ENCODE measurements at places on chromosomes 7 and 10.

- DNase-seq, result no peak
These were observed 192.3 kb downstream of the EVX1 start for GRCh38 chr7:27434756-27435400.

GRCh38 chr10:75586814-75587213, 155.4 kb downstream of the LRMDA start:
- no peak for DNase-seq

DNA sequence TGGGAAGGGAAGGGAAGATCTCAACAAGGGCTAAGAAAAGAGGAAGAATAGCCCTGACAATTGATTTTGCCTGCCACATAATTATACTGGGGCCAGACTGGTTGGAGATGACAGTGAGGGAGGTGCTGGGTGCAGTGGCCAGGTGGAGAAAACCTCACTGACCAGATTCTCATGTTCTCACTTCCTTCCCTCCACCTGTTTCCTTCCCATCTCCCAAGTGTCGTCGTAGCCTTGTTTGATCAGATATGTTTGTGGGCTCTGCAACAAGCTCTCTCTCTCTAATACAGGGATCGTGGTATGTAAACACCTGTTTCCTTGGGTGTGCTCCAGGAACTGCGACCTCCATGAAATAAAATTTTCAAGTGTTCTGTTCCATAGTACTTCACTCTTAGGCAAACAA, 60.2 kb downstream of the VCL start:
- DNase-seq, result no peak

GRCh38 chr7:50418086-50418515, 32.0 kb downstream of the FIGNL1 start:
- DNase-seq, result peak; percentile 51

DNA sequence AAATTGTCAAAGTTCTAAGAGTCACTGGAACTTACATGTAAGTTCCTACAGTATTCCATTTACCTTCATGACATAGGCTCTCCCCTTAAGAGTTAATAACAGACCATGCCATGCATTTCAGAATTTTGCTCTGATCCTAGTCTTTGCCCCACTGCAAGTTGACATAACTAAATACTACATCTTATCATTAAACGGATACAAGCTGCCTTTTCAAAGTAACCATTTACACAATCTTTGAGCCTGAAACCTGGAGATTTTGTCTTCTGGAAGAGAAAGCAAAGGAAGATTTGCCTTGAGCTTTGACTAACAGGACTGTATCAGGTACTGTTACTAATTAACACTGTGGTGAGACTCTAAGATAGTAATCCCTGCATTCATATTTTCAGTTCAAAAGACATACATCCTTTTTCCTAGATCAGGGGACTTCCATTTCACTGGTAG, 9.3 kb upstream of the AKR1D1 start:
- no peak for DNase-seq

- no peak for DNase-seq
These were observed 24.7 kb upstream of the TFAM start for GRCh38 chr10:58360412-58361004.

DNA sequence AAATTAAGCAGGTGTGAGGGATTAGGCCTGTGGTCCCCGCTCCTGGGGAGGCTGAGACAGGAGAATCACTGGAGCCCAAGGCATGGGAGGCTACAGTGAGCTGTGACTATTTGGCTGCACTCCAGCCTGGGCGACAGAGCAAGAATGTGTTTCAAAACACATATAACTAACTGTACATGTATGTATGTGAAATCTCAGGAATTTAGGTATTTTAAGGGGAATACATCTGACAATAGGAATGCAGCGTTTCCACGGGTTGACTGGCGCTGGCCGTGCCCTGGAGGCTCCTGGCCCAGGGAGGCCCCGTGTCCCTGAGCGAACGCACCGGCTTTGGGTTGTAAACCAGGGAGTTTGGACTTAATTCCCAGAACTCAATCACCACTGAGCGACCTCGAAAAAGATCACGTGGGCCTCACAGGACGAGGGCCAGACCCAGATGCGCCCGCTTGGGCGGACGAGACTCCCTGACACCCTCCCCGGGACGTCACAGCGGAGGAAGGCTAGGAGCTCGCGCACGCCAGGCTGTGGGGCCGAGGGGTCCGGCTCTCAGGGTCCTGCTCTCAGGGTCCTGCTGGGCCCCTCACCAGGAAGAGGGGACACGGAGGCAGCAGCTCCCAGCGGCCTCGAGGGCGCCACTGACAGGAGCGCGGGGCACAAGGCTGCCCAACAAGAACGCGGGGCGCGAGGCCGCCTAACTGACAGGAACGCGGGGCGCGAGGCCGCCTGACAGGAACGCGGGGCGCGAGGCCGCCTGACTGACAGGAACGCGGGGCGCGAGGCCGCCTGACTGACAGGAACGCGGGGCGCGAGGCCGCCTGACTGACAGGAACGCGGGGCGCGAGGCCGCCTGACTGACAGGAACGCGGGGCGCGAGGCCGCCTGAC, 18.4 kb downstream of the PTPRN2 start:
- DNase-seq, result no peak

DNA sequence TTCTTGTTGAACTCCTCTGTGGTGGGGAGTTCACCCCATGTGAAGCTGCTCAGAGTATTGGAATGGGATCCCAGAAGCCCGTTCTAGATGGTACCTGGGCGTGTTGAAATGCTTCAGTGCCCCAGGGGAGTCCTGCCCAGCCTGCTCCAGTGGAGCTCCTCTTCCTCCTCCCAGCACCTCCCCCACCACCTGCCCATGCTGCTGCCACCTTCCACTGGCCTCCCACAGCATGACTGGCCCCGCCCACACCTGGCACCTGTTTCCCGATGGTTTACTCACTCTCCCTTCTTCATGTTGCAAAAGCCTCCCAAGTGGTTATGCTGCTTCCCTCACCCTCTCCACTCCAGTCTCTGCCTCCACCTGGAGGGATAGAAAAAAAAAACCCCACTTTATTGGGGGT, 32.2 kb upstream of the PCBD1 start:
- no peak for DNase-seq

GRCh38 chr10:4623200-4623599, 202.8 kb upstream of the AKR1E2 start:
- no peak for DNase-seq

- DNase-seq, result no peak
These were observed 119.7 kb upstream of the PPP2R2D start for GRCh38 chr10:131781076-131781475.

- DNase-seq, result no peak
These were observed 229.7 kb upstream of the PITRM1 start for GRCh38 chr10:3402187-3402751.

DNA sequence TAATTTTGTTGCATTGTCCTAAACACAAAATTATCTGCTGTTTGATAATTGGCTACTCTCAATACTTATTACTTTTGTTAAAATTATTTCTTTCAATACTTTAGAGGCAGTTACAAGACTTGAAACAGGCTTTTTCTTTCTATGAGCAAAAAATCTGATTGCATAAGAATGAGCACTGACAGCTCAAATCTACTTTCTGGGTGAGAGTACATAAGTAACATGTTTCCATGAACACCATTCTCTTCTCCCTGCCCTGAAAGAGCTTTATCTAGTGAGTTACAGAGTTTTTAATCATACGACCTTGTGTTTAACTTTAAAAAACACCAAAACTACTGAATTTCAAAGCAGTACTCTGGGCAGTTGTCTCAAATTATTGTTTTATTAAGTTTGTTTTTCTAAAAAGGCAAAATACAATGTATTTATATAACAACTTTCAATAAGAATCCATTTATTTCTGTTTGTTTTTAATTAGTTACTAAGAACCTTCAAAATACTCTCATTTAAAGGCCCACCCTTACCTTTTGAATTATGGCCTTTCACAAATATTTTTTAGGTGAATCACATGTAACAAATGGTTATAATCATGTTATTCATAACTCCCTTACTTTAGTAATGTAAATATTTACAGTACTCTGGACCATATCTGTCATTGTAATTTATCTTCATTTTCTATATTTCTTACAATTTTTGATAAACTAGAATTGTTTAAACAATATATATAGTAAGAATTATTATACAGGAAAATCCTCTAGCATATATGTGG, 23.0 kb upstream of the TFAM start:
- DNase-seq, result no peak

- DNase-seq, result no peak
These were observed 15.9 kb downstream of the TDRD1 start for GRCh38 chr10:114195079-114195478.

DNA sequence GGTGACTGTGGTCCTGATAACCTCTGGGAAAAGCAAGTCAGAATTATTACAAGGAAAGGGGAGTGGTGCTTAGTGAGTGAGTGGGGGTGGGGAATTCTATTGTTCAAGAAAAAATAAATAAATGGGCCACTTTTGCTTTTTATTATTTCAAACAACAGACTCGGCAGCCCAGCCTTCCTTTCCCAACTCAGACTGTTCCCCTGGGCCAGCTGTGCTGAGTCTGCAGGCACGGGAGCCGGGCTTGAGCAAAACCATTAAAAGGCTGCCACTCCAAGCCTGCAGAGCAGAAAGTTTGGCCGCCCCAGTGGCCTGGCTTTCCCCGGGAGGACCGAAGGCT, 90.0 kb downstream of the PLXNA4 start:
- no peak for DNase-seq

DNA sequence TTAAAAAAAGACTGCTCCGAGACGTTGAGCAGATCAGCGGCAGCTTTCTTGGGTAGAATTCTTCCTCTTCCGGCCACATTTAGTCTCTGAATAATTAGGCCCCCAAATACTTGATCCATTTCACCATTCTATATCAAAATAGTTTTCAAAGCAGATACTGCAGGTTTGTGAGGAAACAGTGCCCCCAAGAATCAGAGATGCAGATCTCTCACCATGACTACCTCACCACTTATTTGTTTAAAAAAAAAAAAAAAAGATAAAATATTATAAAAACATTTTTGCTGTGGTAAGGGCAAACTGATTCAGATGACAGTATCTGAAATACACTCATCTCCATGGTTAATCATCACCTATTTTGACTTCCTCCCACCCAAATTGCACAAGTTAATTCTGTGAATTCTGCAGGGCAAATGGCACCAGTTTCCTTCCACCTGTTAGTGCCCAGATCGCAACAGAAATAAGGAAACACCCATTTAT, 210.4 kb downstream of the FAM107B start:
- DNase-seq, result no peak

DNA sequence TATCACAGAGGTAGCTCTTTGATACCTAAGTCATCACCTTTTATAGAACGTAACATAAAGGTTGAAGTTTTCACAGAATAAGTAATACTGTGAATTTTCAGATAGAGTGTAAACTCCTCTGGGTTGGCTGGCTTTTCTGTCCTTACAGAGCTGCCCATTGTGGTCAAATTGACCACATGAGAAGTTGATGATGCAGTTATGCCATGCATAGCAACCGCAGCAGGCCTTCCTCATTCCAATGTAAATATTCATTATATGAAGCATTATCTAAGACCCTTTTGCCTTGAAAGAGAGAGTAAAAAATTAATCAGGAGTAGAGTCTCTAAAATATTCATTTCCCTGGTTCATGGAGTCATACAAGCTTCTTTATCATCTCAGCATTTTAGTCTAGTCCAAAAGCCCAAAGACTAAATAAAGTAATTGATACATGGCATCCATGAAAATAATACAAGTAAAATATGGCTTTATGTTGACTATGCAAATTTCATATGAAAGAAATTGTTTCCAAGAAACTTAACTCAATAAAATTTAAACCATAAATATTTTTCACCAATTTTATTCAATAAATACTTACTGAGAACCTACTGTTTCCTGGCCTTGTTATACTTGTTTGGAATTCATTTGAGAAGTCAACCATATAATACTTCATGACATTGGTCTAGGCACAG, 516.4 kb downstream of the PCDH15 start:
- DNase-seq, result no peak

- DNase-seq, result no peak
These were observed 17.9 kb downstream of the ZNF488 start for GRCh38 chr10:47366181-47366631.

DNA sequence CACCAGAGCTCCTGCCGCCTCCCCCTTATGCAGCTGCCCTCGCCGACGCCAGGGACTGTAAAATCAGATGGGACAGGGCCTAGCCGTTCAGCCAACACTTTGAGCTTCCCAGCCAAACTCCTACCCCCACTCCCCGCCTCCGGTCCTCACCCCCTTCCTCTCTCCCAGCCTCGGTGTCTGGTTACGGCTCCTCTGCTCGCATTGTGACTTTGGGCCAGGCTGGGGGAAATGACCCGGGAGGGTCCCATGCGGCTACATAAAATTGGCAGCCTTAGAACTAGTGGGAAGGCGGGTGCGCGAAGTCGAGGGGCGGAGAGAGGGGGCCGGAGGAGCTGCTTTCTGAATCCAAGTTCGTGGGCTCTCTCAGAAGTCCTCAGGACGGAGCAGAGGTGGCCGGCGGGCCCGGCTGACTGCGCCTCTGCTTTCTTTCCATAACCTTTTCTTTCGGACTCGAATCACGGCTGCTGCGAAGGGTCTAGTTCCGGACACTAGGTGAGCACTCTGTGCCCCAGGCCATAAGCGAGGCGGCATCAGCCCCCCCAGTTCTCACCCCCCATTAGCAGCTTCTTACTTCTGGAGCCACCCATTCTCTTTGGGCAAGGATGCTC, at the start of gene KAZALD1:
Gene KAZALD1 (plus strand): TSS at position 366 of the 608 bp plus-strand sequence. CDS start 604 bp downstream, outside the sequence.
- no peak for DNase-seq

DNA sequence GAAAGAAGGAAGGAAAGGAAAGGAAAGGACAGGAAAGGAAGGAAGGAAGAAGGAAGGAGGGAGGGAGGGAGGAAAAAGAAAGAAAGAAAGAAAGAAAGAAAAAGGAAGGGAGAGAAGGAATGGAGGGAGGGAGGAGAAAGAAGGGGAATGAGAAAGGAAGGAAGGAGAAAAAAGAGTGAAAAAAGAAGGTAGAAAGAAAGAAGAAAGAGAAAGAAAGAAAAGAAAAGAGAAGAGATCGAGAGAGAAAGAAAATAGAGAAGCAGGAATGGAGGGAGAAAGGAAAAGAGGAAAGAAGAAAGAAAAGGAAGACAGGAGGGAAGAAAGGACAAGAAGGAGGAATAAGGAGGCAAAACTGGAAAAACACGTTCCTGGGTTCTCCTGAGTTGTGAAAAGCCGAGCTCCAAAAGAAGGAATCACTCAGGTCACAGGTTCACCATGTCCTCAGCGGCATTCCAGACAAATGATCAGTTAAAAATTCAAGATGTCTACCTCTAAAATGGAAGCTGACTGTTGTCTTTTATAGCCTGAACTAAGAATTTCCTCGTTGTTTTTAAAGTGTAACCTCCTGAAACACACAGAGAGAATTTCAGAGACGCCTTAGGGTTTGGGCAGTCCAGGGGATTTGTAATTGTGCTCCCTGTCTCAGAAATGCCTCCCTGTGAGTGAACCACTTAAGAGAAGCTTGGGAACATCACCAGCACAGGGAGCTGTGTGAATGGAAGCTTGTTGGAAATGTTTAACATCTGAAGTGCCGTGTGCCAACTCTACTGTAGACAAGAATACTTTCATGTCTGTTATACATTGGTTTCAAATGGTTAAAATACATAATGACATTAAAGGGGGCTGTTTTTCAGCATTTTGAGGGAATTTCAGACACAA, 80.7 kb downstream of the INHBA start:
- DNase-seq, result no peak

GRCh38 chr10:113399065-113399464, 153.8 kb upstream of the HABP2 start:
- DNase-seq, result no peak

GRCh38 chr7:117835016-117835664, 38.1 kb downstream of the CTTNBP2 start:
- no peak for DNase-seq
